A549 treated with ZK216348 at 1 μM for 4 hours (cell line): ENCODE measurements at places on chromosomes 16 and 17. TPM values are rescaled to one million over a fixed set of nuclear protein-coding genes. Genes with fewer than 3 reads are reported as not detected.

The SLC5A10 gene
- total RNA-seq, result 0.18 to 0.52 TPM (median 0.28 TPM) in 5 replicates

The CMTM2 gene
- total RNA-seq, result not detected in 5 replicates

The KIF18B gene
- 22.4 to 41.1 TPM (median 39.9 TPM) in 5 replicates for total RNA-seq

The GAS2L2 gene
- total RNA-seq, result 0.06 to 0.08 TPM in 2 of 5 replicates, not detected in the others

The FOXF1 gene
- not detected in 5 replicates for total RNA-seq

The CD300LG gene
- total RNA-seq, result not detected in 5 replicates

The CFAP97D1 gene
- total RNA-seq, result not detected in 5 replicates

The ZACN gene
- total RNA-seq, result 0.18 to 0.84 TPM (median 0.26 TPM) in 5 replicates

The FKBP10 gene
- 70.3 to 122 TPM (median 105 TPM) in 5 replicates for total RNA-seq

The BCAR1 gene
- 48.1 to 121 TPM (median 108 TPM) in 5 replicates for total RNA-seq

The SLC13A2 gene
- 0.08 to 0.20 TPM (median 0.16 TPM) in 5 replicates for total RNA-seq

The GRAPL gene
- total RNA-seq, result not detected in 5 replicates

The ENPP7 gene
- not detected in 5 replicates for total RNA-seq

The CCL17 gene
- not detected in 5 replicates for total RNA-seq

The CCL3 gene
- total RNA-seq, result not detected in 5 replicates

The HS3ST3B1 gene
- total RNA-seq, result 0.52 to 0.73 TPM (median 0.68 TPM) in 5 replicates

The EXOC3L1 gene
- total RNA-seq, result 0.07 to 0.27 TPM (median 0.27 TPM) in 3 of 5 replicates, not detected in the others

The RDM1 gene
- total RNA-seq, result 2.7 to 6.7 TPM (median 3.7 TPM) in 5 replicates

The KIF2B gene
- total RNA-seq, result not detected in 5 replicates

The CSH1 gene
- total RNA-seq, result not detected in 5 replicates

The PNMT gene
- 0.12 to 0.14 TPM in 2 of 5 replicates, not detected in the others for total RNA-seq

The KRTAP4-3 gene
- total RNA-seq, result not detected in 5 replicates

The NTN3 gene
- 0.12 TPM in 1 of 5 replicates, not detected in the others for total RNA-seq
